ENCODE measurements at places on chromosomes 5 and 9.

- DNase-seq = no peak
Measured at GRCh38 chr5:74605759-74606158, 34.8 kb downstream of the ENC1 start.

- DNase-seq = no peak
Measured at GRCh38 chr5:10733426-10733825, 27.6 kb downstream of the DAP start.

DNA sequence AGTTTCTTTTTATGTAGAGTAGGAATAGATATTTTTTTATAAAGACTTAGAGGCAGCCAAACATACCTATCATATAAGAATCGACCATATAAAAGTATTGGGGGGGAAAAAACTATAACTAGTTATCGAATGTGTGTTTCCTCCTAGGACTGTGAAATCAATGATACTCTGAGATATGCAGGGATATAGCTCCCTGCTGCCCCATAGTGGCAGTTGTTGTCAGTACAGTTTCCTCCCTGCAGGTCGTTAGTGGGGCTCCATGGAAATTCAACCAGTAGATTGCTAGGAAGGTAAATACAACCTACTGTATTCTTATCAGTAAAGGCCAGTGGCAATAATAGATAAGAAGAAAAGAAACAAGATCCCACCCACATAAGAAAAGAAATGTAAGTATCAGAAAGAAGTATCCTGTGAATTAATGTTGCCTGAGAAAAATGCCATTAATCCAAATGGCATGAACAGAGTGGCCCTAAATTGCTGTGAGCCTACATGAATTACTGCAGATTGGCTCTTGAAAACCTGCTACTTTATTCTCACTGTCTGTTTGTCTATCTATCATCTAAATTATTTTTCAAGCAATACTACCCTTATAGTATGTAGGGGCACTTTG, 136.9 kb upstream of the FBN2 start:
- peak; percentile 51 for DNase-seq

DNA sequence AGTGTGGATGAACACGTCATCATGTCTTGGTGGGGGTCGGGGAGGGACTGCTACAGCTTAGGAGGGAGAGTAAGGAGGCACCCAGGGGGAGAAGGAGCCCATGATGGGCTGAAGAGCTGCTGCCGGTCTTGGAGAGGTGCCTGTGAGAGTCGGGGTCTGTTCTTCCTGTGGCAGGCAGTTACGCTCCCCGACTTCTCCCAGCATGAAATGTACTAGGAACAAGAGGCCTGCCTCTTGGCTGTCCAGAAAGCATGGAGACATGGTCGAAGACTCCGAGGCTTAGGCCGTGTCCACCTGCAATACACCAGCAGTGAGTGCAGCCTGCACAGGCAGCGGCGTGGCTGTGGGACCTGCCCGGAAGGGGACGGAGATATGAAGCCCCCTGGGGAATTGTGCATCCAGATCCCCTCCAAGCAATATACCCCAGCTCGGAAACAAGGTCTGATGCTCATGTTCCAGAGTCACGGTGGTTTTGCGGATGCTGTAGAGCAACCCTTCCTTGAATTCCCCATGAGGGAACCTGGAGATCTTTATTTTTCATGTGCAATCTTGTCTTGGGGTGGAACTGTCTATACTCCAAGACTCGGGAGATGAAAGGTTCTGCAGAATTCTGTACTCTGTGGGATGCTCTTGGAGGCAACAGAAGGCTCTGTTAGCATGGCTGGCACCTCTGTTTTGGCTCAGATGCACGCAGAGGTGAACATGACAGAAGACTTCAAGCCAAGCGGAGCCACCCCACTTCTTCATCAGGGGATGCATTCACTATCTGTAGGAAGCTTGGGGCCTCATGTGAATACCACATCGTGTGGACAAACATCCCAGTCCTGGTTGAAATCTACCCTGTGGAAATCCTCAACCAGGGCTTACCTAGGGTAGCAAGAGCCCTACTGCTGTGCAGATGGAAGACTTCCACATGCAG, 374.9 kb upstream of the IRX4 start:
- no peak for DNase-seq

- no peak for DNase-seq
Measured at GRCh38 chr9:132185073-132186009, 23.5 kb downstream of the NTNG2 start.
